ENCODE measurements at places on chromosomes 3 and 15.

DNA sequence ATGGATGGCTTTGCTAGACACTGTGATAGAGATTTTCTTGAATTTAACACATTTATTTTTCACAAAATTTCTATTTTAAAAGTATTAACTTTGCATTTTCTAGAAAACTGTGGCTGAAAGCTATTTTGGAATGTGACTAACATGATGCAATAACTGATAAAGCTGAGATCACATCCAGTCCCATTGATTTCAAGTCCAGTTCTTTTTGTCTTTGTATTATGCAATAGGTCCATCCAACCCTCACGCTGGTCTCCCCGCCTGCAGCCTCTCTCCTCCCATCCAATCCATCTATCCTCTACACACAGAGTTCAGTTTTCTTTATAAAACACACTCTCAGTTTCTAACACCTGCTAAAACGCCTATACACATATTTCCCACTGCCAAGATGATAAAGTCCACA lies 178.8 kb downstream of the CNTN3 start:
- DNase-seq = no peak

DNA sequence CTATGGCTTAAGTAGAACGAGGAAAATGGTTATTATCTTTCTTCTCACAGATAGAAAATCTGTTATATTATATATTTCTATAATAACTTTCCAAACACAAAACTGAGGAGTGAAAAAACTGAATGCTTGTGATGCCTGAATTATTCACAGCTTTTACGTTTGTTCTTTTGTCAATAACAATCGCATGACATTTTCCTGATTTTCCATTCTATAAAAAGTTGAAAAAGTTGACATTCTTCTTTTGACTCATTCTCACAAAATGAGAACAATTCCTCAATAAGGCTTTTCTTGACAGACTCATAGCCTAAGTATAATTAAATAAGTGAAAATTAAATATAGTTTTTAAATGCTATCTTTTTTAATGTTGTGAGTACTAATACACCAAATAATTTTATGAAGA lies 288.8 kb upstream of the TGFBR2 start:
- no peak for DNase-seq

- DNase-seq = no peak
Measured at GRCh38 chr3:184557348-184557950, 4.1 kb upstream of the EPHB3 start.

DNA sequence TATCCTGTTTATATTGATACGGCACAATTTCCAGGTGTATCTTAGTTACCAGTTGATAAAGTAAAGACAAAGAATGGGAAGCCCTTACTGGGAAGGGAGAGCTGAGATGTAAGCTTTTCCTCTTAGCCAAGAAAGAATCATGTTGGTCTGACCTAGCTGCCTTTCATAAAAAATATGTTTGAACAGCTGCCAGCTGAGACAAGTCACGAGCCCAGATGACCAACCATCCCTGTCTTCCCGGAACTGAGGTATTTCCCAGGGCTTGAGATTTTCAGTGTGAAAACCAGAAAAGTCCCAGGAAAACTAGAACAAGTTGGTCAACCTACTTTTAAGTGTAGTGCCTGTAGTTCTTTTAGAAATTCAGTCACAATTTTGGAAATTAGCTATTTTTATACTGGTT lies 3.6 kb upstream of the MYH15 start:
- DNase-seq = no peak

DNA sequence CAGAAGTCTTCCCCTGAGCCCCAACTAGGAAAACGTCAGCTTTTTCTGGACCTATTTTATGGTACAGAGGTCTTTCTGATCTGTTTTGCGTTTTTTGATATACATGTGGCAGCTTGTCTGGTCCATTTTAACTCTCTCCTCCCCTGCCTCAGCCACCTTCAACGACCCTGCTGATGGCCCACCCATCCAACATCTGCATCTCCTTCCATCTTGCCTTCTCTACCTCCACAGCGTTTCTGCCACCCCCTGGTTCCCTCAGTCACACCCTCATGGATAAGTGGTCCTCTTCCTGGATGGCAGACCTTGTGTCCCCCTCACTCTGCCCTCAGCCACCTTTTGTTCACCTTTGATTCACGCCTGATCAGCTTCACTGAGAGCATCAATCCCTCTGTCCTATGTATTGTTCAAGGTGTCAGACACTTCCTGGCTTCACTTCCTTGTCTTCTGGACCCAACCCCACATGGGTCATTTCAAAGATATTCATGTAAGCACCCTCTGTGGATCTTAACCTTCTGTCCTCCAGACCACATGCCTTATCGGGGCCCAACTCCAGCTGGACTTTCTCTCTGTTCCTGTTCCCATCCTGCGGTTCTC lies 13.5 kb downstream of the AHSG start:
- no peak for DNase-seq

DNA sequence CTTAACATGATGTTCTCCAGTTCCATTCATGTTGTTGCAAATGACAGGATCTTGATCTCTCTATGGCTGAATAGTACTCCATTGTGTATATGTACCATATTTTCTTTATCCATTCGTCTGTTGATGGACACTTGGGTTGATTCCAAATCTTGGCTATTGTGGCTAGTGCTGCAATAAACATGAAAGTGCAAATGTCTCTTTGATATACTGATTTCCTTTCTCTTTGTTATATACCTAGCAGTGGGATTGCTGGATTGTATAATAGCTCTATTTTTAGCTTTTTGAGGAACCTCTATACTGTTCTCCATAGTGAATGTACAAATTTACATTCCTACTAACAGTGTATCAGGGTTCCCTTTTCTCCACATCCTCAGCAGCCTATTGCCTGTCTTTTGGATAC lies 5.9 kb upstream of the RBP2 start:
- DNase-seq = no peak

GRCh38 chr3:111610612-111611054 lies 15.5 kb upstream of the ZBED2 start:
- no peak for DNase-seq

GRCh38 chr15:36742696-36743095 lies 163.3 kb downstream of the CDIN1 start:
- no peak for DNase-seq

GRCh38 chr3:101806491-101806890 lies 27.5 kb downstream of the NXPE3 start:
- no peak for DNase-seq

- no peak for DNase-seq
Measured at GRCh38 chr3:111676211-111677006, 81.3 kb upstream of the ZBED2 start.

Measured in NCI-H1436 (cell line).